Lower leg skin (tissue), 4 donors: ENCODE measurements at places on chromosomes 7 and 10. TPM values are rescaled to one million over a fixed set of nuclear protein-coding genes. Genes with fewer than 3 reads are reported as not detected.

The PTPRN2 gene
- 1.0 TPM for total RNA-seq

The TMEM139 gene
- total RNA-seq: 10.9 TPM

The FIS1 gene
- total RNA-seq: 181 TPM

The PDLIM1 gene
- total RNA-seq: 70.4 TPM

The HMX3 gene
- not detected for total RNA-seq

The MBL2 gene
- total RNA-seq: not detected

The PIP gene
- total RNA-seq: 1,497 TPM

The GPR15LG gene
- 10.3 TPM for total RNA-seq

The CCL26 gene
- total RNA-seq: 0.79 TPM

The IL2RA gene
- total RNA-seq: not detected

DNA sequence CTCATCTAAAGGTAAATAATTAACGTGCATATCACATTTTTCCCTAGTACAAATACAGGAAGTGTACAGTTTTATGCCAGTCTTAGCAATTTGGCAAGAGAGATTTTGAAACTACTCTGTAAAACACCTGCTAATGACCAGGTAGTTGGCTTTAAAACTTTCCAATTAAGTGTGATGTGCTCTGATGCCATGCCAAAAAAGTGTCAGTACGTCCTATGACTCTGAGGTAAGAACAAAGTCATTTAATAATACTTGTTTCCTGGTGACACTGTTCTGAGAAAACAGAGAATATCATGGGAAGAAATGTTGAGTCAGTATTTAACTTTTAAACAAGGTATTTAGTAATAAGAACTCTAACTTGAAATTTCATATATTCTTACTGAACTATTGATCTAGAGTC lies 9.6 kb downstream of the PDZD8 start:
- no peak for DNase-seq

GRCh38 chr7:106609416-106609815 lies 51.5 kb downstream of the CCDC71L start:
- DNase-seq: no peak

DNA sequence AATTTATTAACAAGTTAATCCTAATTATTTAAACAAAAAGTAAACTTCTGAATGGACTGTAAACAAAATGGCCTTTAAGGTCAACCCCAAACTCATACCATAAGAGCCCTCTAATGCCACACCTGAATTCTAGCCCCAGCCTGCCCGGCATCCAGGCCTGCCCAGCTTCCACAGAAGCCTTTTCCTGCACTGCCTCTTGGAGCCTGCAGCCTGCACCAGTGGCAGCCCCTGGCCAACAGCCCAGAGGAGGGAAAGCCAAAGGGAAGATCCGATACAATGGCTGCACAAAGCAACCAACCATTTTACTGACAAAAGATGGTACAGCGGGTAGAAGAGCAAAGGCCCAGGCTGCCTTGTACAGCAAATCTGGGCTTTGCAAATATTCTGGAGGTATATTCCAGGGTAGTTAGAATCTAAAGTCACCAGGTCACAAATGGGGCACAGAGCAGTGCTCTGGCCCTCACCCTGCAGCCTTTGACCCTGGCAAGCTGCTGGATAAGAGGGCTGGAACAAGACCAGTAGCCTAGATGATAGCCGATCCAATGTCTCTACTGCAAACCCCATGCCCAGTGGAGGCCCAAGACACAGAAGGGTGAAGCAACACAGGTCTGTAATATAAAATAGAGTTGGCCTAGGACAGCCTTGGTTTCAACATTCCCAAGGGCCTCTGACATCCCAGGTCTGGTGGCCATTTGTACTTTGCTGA lies 12.5 kb upstream of the CH25H start:
- no peak for DNase-seq

GRCh38 chr10:1204434-1205326 lies 148.5 kb downstream of the WDR37 start:
- DNase-seq: peak; percentile 63

DNA sequence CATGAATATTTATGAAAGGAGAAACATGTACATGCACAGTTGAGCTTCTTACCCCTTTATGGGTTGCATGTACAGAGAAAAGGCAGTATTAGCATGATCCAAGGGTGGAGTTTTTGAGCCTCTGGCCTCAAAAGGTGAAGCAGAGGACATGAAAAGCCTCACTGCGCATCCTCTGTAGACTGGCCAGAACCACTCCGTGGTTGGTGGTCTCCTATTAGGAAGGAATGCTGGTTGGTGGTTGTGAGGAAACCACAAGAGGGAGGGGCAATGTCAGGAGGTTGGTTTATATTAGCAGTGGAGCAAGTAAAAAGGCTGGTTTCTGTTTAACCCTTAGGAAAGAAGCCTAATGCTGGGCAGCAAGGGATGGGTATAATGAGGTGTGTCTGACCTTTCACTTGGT lies 37.5 kb downstream of the AHCYL2 start:
- DNase-seq: no peak

GRCh38 chr10:63644418-63645142 lies 123.4 kb downstream of the REEP3 start:
- DNase-seq: no peak

DNA sequence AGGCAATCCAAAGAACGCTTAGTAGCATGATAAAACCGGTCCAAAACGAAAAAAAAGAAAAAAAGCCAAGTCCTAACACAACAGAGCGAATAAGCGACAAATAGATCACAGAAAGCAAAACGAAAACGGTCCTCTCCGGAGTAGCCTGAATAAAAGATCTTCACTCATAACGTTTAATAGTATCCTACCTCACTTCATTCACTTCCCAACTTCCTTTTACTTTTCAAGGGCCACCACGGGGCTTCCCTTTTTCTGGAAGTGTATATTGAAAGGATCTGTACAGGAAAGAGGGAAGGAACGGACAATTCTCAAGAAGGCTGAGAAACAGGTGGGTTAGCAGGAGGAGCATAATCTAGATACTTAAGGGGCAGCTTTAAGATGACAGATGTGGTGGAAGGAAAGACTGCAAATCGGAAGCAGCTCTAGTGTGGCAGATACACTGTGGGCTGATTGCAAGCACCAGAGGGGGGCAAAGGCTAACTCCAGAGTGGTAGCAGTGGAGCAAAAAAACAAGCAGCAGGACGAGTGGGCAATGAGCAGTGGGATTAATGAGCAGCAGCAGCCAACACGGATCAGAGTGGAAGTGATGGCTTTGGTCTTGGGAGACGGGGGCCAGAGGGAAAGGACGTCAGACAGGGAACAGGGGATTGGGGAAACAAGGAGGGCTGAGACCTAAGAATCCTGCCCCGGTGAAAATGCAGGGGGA lies 866 bp downstream of the CNOT4 start:
- peak; percentile 86 for DNase-seq

DNA sequence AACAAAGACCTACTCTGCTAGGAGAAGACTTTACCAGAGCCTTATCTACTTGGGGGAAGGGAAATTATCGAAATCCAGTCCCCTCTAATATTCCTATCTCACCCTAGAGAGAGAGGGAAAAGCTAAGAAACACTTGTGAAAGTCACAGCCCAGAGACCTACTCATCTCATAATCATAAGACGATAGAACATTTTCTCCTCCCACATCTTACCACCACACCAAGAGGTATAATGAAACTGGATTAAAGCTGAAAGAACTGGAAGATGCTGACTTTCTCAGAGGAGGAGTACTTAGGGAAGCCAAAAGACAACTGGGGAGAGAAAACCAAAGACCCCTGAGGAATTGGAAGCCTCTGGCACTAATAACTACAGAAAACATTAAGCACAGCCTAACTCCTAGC lies 10.8 kb upstream of the CPA5 start:
- no peak for DNase-seq

GRCh38 chr7:6266699-6267098 lies 5.7 kb downstream of the CYTH3 start:
- no peak for DNase-seq

- no peak for DNase-seq
These were observed 15.4 kb downstream of the COL13A1 start for GRCh38 chr10:69817078-69817581.

DNA sequence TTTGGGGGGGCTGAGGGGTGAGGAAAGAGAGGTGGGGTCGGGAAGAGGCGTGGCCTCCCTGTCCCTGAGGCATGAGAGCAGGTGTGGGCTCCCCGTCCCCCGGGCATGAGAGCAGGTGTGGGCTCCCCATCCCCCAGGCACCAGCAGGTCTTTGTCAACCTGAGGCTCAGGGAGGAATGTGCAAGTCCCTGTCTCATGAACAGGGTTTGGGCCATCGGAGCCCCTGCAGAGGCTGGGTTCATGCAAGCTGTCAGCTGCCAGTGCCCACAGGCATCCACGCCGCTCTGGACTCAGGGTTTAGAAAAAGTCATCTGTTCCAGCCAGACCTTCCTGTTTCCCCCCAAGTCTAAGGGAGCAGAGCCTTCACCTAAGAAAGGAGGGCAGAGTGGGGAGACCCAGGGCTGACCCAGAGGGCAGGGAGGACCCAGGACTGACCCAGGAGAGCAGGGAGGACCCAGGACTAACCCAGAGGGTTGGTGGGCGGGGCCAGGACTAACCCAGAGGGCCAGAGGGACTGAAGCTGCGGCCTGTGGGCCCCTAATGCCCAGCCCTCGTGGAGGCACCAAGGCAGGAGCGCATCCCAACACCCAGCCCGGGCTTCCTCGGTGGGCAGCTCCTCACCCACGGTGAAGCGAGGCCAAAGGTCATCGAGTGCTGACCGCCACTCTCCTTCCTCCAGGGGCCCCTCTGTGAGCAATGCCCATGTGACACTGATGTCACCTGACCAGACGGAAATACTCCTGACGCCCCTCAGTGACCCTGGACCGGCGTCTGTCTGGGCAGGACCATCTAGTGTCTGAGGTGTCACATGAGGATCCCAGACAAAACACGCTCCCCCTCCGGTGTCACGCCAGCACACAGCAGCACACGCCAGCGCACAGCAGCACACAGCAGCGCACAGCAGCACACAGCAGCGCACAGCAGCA lies 28.9 kb upstream of the GPR146 start:
- DNase-seq: no peak

- peak; percentile 43 for DNase-seq
These were observed 293.6 kb downstream of the CSTF2T start for GRCh38 chr10:51405580-51406351.

DNA sequence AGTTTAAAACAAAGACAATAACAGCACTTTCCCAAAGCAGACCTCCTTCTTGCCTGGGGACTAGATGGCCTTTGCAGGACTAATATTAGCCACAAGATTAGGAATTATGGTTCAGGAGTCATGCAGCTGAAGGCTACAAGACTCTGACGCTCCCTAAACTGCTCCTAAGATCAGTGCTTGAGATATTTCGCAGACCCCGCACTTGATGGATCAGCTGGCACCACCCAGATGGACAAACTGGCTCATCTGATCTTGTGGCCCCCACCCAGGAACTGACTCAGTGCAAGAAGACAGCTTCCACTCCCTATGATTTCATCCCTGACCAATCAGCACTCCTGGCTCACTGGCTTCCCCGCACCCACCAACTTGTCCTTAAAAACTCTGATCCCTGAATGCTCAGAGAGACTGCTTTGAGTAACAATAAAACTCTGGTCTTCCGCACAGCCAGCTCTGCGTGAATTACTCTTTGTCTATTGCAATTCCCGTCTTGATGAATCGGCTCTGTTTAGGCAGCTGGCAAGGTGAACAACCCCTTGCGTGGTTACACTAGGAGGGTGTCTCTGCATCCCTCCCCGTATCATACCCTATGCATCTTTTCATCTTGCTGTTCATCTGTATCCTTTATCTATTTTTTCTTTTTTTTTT lies 26.9 kb upstream of the NRBF2 start:
- peak; percentile 87 for DNase-seq

DNA sequence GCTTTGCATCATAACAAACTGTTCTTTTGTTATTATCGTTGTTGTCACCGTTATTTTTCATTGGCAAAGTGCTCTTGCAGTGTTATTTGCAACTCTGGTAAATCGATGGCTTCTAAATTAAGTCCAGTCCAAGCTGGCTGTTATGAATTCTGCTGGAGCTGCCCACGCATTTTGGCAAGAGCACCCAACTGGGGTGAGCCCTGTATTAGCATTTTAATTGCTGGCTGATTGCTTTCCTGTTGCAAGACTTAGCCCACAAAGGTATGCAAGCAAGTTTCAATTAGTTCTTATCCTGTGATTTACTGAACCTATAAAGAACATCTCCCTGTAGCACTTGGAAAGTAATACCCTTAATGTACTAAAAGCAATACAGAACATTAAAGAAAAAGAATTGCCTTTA lies 226.8 kb downstream of the ACTR3B start:
- no peak for DNase-seq

DNA sequence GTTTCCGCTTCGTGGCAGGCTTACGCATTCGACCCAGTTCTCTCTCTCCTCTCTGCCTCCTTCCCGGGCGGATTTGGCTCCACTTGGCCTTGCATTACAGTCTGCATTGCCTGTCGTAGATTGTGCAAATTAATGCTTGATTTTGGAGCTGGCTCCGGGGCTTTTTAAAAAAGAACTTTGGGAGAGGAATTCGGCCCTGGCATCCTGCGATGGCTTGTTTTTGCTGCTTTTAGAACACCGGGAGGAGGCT lies 767 bp downstream of the EIF4EBP2 start:
- no peak for DNase-seq

GRCh38 chr10:82736305-82736704 lies 861.3 kb downstream of the NRG3 start:
- DNase-seq: no peak

DNA sequence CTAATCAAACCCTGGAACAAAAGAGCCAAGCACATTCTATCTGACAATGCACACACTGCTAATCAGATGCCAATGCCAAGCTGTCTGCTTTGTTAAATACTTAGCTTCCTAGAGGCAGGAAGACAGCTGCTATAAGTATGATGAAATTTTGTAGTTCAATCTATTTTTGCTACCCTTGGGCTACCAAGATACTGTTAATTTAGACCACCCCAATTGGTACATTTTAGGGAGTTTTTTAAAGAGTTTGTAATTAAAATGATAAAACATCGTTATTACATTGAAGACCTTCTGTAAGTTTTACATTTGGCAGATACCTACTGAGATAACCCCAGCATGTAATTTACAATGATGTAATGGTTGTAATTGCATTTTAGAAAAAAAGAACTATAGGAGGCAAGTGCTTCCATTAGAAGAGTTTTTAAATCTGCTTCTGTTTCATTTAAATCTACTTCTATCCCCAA lies 268.5 kb downstream of the ADK start:
- no peak for DNase-seq

- DNase-seq: no peak
These were observed 273.7 kb downstream of the CCDC3 start for GRCh38 chr10:12727832-12728215.

DNA sequence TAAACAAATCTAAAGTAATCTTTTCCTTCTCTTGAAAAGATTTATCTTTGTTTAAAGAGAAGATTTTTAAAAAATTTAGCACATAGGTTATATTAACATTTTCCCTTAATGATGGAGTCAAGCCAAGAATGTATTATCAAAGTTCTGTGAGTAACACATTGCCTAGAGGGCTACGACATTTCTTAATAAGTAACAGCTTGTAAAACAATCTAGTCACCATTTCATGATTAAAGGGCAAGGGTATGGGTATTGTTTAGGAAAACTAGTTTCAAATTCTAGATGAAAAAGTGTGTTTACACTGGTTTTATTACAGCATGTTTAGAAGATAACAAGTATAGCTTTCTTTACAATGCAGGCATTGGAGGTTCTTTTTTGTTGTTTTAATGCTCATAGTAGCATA lies 28.6 kb upstream of the LAMB4 start:
- DNase-seq: no peak
